Activated CD4-positive, alpha-beta T cell treated with anti-CD3 and anti-CD28 coated beads for 1 hour (primary cell): ENCODE measurements at places on chromosomes 11 and 22.

GRCh38 chr22:42909363-42910058 is 52.4 kb upstream of the ARFGAP3 start:
- DNase-seq: no peak

DNA sequence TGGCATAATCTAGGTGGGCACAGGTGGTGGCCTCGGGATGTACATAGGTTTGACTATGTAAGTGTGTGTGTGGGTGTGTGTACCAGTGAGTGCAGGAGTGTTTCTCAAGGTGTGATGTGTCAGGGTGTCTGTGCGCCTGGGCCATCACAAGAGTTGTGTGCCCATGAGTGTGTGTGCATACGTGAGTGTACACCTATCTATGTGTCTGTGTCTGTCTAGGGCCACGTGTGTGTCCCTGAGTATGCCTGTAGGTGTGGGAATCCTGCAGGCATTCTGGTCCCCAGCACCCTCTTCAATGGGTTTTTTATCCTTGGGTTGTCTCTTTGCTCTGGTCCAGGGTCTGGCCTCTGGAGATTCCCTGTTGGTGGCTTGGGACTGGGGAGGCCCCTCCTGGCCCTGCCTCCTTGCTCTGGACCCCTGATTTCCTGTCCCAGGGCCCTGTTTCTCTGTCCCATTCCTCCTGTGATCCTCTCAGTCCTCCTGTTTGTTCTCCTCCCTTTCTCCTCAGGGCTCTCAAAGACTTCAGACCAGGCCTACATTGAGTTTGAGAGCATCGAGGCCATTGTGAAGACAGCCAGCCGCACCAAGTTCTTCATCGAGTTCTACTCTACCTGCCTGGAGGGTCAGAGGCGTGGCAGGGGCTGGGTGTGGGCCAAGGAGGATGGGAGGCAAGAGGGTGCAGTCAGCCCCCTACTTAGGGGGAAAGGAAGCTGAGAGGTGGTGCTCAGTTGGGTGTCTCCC is 9.4 kb downstream of the INPPL1 start:
- no peak for DNase-seq

GRCh38 chr22:38715852-38716251 is 10.1 kb downstream of the GTPBP1 start:
- no peak for DNase-seq

DNA sequence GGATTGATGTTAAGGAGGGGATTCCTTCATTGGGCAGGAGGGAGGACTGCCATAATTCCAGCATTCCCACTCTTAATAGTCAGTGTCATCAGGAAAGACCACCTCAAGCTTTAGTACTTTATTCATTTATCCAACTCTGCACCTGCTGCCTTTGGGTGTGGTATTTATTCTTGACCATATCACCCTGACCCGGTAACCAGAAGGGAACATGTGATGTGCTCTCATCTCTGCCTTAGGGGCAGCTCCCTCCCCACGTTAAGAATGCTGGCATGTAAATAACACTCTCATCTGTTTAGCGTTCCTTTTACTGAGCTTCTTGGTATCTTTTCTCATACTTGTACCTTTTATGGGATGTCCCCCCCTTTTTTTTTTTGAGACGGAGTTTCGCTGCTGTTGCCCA is 7.7 kb downstream of the CAT start:
- no peak for DNase-seq
